ENCODE measurements at places on chromosomes 16 and 17.
A peak's percentile ranks its signal among the peaks of the same experiment; 100 is the strongest.

GRCh38 chr17:59669944-59670343 lies 37.3 kb downstream of the PTRH2 start:
- DNase-seq: no peak

DNA sequence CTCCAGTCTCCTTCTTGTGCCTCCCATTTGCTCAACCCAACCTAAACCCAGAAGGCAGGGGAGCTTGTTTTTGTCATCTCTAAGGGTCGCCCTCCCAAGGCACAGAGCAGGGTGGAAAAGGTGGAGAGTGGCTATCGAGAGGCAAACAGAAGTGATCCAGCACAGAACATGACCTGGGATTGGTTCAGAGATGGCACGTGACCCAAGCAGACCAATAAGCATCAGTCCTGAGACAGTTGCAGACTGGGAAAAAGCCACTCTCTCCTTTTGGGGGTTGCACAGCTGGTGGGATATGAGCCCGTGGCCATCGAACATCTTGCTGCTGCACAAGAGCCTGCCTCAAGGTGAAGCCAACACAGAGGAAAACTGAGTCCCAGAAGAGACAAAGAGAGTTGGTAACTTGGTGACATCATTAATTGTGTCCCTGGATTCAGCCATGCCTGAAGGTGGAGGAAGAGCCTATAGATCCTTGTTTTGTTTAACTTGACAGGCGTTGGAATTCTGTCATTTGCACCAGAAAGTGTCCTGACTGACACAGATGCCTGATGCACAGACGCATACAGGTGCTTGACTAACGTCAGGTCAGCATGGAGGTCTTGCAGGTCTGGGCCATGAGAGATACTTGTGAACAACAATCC lies 28.2 kb upstream of the CSNK2A2 start:
- DNase-seq: no peak

DNA sequence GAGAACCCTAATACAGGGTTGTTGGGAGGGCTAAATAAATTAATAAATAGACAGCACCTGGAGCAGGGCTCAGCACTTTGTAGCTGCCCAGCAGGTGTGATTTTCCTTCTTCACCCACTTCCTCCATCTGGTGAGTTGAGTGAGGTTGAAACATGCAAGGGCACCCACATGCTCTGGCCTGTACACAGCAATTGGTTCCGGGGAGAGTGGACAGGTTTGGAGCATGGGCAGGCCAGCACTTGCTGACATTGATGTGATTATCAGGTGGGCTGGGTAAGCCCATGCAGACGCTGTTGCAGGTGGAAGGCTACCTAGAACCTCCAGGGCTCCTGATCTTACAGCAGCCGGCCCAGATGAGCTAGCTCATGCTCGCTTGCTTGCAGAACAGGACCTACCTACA lies 1.3 kb upstream of the MRTFB start:
- no peak for DNase-seq

- no peak for DNase-seq
These were observed 5.8 kb upstream of the RPRML start for GRCh38 chr17:46984892-46985291.

DNA sequence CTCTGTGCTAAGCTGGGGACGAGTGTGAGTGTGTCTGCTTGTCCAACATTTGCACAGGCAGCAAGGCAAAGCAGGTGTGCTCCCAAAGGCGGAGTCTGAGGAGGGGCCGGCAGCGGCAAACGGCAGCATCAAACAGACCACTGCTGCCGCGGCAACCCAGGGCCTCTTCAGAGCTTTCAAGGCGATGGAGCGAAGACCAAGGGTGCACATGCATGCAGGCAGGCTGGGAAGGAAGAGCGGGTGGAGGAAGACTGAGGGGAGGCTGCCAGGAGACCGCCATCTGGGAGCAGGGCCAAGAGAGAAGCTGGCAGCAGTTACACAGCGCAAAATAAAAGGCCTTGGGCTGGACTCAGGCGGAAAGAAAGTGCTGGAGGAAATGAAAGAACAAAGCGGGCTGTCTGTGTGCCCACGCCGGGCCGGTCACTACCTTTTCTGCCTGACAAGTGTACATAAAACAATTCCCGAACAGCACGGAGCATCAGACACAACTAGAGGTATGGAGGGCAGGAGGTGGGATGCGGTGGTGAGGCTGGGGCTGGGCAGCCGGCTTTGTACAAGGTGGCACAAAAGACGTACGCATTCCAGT lies 8.5 kb downstream of the TIMM22 start:
- DNase-seq: no peak

DNA sequence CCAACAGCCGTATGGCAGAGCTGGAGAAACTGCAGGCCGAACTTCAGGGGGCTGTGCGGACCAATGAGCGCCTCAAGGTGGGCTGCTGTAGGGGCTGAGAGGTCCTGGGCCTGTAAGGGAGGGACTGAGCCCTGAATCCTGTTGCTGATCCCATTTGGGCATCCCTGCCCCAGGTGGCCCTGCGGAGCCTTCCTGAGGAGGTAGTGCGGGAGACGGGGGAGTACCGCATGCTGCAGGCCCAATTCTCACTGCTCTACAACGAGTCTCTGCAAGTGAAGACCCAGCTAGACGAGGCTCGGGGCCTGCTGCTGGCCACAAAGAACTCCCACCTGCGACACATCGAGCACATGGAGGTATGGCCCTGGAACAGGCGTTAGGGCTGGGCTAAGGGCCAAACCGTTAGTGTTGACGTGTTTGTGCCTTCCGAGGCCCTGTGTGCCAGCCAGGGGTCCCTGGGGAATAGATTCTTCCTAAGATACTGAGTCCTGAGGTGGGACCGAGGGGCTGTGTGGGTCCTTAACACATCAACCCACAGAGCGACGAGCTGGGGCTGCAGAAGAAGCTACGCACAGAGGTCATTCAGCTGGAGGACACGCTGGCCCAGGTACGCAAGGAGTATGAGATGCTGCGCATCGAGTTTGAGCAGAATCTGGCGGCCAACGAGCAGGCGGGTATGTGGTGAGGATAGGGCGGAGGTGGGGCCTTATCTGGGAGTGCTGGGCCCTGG lies 4.2 kb downstream of the RNF40 start:
- no peak for DNase-seq

- no peak for DNase-seq
These were observed 29.2 kb downstream of the TRIM25 start for GRCh38 chr17:56884483-56885311.

GRCh38 chr17:21029036-21029435 lies 13.8 kb downstream of the USP22 start:
- peak; percentile 46 for DNase-seq

DNA sequence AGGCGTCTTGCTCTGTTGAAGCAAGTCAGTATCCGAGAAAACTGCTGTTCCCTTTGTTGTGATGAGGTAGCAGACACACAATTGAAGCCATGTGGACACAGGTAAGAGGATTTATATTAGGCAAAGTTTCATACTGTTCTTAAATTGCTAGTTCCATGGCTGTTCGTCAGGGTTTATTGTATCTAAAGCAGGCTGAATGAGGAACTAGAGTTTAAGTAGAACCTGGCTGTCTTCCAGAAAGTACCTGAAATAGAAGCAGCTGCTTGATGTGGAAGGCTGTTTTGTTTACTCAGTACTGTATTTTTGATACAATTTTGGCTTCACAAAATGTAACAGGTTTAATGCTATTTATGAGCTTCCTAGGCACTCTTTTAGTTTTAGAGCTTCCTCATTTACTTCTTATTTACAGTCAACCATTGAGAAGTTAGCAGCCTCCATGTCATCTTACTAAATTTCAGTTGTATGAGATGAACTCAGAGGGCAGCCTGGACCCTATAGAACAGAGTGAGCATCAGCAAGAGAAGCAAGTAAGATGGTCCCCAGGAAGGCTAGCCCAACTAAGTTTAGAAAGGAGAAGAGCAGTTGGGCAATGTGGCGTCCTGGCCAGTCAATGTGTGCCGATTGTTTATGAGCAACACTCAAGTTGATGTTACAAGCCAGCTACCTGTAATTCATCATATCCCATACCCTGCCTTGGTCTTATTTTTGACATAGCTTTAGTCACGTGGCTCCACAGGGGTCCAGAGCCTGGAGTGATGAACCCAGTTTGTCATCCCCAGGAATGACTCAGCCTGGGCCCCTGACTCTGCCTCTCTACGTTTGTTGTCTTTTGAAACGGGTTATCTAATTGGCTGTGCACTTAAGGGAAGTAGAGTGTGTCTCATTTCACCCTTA lies 9.7 kb upstream of the ARL2BP start:
- no peak for DNase-seq

GRCh38 chr17:76034428-76035350 lies 7.6 kb upstream of the EVPL start:
- DNase-seq: no peak

GRCh38 chr16:70391446-70391845 lies 44.7 kb downstream of the DDX19A start:
- no peak for DNase-seq

DNA sequence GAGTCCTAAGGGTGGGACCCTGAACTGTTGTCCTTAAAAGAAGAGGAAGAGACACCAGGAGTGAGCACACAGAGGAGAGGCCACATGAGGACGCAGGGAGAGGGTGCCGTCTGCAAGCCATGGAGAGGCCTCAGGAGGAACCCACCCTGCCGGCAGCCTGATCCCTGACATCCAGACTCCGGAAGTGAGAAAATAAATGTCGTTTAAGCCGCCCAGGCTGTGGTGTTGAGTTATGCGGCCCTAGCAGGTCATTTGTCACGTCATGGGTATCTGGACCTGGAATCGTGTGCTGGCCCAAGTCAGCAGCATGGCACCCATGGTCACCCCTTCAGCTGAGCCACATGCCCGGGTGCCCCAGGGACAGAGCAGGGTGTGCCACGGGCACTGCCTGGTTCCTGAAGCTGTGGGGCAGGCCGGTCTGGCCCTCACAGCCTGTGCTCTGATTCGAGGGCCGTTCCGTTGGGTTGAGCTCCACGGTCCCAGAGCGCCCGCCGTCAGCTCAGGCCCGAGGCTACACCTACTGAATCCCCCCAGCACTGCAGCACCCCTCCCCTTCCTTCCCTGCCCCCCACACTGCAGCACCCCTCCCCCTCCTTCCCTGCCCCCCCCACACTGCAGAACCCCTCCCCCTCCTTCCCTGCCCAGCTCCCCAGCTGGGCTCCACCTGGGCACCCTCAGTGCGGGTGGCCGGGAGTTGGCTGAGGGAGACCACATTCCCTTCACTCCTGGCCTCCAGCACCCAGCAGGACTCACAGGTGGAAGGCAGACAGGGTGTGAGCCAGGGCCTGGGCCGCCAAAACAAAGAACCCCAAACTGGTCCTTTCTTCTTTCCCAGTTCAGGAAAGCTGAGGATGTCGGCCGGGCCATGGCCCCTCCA lies 2.7 kb upstream of the CCDC57 start:
- DNase-seq: no peak

DNA sequence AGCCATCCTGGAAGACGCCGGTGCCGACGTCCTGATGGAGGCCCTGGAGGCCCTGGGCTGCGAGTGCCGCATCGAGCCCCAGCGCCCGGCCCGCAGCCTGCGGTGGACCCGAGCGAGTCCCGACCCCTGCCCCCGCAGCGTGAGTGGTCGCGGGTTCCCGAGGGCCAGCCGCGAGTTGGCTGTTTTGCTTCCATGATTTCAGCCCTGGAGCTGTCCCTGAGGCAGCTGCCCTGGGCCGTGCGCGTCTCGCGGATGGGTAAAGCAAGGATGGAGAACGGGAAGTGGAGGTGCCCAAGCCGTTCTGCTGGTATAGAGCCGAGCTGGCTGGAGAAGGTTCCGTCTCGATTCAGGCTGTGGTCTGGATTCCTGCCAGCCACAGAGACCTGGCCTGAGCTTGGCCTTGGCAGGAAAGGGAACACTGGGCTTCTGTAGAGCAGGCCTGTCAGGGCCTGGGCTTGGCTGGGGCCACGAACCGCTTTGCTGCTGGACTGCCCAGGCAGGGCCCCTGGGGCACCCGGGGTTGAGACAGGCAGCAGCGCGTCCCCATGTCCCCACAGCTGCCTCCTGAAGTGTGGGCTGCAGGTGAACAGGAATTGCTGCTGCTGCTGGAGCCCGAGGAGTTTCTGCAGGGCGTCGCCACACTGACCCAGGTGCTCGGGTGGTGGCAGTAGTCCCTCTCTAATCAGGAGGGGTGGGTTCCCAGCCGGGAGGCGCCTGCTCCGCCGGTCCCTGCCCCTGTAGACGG lies 941 bp upstream of the MRPS34 start:
- DNase-seq: no peak

- no peak for DNase-seq
These were observed 12.2 kb upstream of the CDH5 start for GRCh38 chr16:66354034-66354909.

GRCh38 chr17:59666235-59666634 lies 41.0 kb downstream of the PTRH2 start:
- DNase-seq: no peak

- no peak for DNase-seq
These were observed 656 bp upstream of the GEMIN4 start for GRCh38 chr17:752620-753219.

- DNase-seq: no peak
These were observed 17.5 kb upstream of the C16orf78 start for GRCh38 chr16:49355933-49356665.

GRCh38 chr17:14925498-14925897 lies 339.6 kb downstream of the PMP22 start:
- DNase-seq: no peak

- no peak for DNase-seq
These were observed 11.8 kb upstream of the PHF12 start for GRCh38 chr17:28963055-28963611.

DNA sequence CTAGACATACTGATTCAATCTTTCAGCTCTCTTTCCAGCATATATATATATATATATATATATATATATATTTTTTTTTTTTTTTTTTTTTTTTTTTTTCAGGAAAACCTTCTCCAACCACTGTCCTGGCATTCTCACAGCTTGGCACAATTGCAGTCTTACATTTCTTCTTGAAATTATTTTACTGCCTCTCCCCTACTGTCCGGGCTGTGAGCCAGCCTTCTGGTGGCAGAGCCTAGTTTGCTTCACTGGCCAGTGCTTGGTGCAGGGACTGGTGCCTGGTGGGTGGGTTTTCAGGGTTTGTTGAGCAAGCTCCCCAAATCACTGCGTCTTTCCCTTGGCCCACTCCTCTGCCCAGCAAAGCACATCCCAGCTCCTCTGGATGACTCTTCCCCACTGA lies 28.5 kb downstream of the PRSS54 start:
- no peak for DNase-seq

- no peak for DNase-seq
These were observed 315.1 kb downstream of the GRIN2A start for GRCh38 chr16:9867176-9867575.

- DNase-seq: no peak
These were observed 41.0 kb downstream of the CHCT1 start for GRCh38 chr17:60463157-60463835.

- no peak for DNase-seq
These were observed 5.5 kb downstream of the C16orf96 start for GRCh38 chr16:4561596-4561995.

DNA sequence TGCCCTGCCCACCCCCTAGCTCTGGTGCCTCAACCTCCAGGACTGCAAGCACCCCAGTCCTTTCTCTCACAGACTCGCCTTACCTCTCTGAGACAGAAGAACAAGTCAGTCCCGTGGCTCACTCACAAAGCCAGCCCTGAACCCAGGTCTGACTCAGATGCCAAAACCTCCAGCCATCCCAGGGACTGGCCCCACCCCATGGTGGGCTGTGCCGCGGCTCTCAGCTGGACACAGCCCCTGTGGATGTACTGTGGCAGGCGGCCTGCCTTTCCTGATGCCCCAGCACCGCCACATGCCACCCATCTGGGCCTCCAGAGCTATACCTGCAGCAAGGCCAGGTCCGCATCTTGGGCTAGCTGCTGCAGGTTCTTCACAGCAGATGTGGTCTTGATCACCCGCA lies 19.8 kb downstream of the MPG start:
- no peak for DNase-seq

- DNase-seq: no peak
These were observed 11.9 kb downstream of the KIF19 start for GRCh38 chr17:74337834-74338500.
